Activated T-cell treated with anti-CD3 and anti-CD28 coated beads, Interleukin-2, amount 50 U/mL, for 4 hours (primary cell): ENCODE measurements at places on chromosomes 12 and 14. TPM values are rescaled to one million over a fixed set of nuclear protein-coding genes. Genes with fewer than 3 reads are reported as not detected.

FIGNL2 gene
- 0.58 TPM for total RNA-seq

DAO gene
- not detected for total RNA-seq

WNT1 gene
- not detected for total RNA-seq

ART4 gene
- not detected for total RNA-seq

ANO4 gene
- not detected for total RNA-seq

TAS2R13 gene
- total RNA-seq = 0.23 TPM

TAS2R8 gene
- not detected for total RNA-seq

DNA sequence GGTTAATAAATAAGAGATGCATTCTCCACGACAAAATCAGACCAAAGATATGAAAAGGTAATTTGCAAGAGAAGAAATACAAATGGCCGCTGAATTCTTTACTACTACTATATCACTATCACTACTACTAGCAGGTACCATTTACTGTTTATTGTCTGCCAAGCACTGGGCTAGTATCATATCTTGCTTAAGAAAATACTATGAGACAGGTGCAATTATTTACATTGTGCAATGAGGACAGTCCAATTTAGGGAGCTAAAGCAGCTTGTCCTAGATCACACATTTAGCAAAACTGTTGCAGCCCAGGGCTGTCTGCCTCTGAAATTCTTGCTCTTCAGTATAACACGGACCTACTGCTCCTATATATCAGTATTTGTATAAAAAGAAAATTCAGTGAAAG, 52.8 kb downstream of the CRADD start:
- no peak for DNase-seq

DNA sequence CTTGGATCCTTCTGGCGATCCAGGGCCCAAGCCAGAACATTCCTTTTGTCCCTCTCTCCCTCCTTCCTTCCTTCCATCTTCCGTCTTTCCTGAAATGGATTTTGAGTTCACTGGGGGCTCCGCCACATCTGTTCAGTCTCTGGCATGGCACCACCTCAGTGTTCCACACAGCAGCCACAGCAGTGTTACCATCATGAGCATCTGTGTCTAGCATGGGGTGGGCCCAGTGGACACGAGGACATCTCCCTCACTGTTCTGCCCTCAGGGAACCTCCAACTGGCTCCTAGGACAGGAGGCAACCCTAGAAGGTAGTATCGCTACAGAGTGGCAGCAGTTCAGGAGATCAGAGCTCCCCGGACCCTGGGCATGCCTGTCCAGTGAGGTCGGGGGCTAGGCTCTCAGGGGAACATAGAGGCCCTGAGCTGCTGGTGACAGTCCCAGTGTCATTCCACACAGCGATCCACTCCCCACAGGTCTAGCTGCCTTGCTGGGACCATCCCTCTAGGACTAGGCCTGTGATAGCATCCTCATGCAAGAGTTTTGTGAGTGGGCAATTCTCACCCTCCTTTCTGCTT, 59.0 kb downstream of the GALNT16 start:
- no peak for DNase-seq

DNA sequence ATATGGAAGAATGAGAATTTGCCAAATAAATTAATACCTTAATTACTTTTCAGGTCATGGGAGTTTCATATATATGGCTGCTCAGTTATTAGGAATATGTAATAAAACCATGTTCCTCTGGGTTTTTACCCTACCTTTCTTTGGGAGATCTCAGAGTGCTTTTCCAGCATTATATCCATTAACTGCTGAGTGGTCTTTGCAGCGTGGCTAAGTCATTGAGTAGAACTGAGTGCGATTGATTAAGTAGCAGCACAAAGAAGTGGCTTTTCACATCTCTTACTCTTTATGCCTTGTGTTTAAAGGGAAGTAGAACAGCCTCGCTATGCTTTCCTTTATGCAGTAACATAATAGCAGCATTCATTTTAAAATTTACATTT, 340.1 kb downstream of the SNAPC1 start:
- no peak for DNase-seq

DNA sequence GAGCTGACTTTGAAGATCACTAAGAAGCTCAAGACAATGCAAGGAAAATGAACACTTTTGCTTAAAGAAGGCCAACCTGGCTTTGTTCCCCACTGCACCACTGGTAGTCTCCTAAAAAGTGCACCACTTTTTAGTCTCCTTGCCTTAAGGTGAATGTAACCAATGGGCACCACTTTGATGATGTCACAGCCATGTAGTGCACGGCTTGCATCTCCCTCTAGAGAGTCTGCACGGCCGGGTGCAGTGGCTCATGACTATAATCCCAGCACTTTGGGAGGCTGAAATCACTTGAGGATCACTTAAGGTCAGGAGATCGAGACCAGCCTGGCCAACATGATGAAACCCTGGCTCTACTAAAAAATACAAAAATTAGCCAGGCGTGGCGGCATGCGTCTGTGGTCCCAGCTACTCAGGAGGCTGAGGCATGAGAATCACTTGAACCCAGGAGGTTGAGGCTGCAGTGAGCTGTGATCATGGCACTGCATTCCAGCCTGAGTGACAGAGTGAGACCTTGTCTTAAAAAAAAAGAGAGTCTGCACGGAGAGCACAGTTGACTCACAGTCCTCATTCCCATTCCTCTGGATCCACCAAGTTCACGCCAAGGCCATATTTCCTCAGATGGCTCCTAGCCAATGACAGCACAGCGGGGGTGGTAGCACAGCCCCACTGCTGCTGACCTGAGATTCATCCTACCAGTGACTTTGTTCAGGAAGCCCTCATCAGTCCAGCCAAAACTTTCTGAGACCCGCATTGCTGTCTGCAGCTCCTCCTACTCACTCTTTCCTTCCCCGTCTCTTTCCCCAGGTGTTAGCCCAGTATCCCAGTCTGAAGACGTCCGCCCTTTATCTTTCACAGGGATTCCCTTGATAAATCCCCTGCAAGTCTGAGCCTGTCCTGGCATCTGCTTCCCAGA, 16.5 kb upstream of the IFT81 start:
- DNase-seq = no peak

GRCh38 chr14:91732439-91732838, 553 bp upstream of the CATSPERB start:
- no peak for DNase-seq

DNA sequence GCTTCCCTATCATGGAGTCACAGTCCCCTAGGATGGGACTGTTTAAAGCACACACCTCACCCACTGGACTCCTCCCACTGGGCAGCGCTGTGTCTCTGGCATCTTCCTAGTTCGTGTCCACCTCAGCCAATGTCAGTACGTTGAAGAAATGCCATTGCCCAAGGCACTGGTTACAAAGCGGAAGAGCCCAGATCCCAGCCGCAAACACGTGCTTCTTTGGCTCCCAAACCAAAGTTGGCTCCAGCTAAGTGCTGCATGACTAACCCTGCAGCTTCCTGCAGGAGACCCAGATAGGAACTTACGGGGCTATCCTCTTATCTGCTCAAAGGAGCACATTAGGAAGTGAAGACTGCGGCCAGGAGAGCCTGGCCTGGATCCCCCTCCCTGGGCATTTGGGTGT, 9.3 kb downstream of the SYNE3 start:
- no peak for DNase-seq

GRCh38 chr12:122975790-122976647, 975 bp downstream of the OGFOD2 start:
- DNase-seq = no peak

DNA sequence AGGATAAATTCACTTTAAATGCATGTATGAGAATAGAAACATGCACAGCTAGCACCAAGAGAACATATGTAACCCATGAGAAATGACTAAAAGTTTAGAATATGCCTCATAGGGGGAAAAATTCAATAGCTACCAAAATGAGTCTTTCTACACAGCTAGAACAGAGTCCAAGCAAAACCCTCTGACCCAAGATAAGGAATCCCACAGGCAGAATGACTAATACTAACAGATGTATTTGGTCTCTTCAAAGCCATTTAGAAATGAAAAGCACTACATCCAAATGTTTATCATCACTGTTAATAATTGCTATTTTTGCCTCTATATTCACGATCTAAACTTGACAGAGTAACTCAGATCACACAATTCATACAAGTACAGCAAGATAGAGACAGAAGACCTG, 44.0 kb downstream of the KICS2 start:
- no peak for DNase-seq

- DNase-seq = no peak
Measured at GRCh38 chr14:54177641-54178621, 218.9 kb upstream of the CDKN3 start.

GRCh38 chr12:126899926-126900792, 1366.8 kb upstream of the TMEM132C start:
- DNase-seq = no peak

DNA sequence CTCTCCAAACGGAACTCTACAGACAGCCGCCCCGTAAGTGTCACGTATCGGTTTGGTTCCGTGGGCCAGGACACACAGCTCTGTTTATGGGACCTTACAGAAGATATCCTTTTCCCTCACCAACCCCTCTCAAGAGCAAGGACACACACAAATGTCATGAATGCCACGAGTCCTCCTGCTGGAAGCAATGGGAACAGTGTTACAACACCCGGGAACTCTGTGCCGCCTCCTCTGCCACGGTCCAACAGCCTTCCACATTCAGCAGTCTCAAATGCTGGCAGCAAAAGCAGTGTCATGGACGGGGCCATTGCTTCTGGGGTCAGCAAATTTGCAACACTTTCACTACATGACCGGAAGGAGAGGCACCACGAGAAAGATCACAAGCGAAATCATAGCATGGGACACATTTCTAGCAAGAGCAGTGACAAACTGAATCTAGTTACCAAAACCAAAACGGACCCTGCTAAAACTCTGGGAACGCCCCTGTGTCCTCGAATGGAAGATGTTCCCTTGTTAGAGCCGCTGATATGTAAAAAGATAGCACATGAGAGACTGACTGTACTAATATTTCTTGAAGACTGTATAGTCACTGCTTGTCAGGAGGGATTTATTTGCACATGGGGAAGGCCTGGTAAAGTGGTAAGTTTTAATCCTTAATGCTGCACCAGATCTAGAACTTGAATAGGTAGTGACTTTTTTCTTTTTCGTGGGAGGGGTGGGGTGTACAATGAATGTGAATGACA, 69.7 kb downstream of the WDR20 start:
- DNase-seq = no peak
